T-helper 2 cell treated with Interferon-gamma antibody and Interleukin-4, amounts not matched to agents 100 ng/mL and 5 ng/mL, for 36 hours (primary cell): ENCODE measurements at places on chromosomes 4 and X. TPM values are rescaled to one million over a fixed set of nuclear protein-coding genes. Genes with fewer than 3 reads are reported as not detected.

The DCAF12L2 gene
- total RNA-seq: not detected in 2 replicates

The MAGEC2 gene
- not detected in 2 replicates for total RNA-seq

The RP2 gene
- 9.5 and 10.2 TPM in 2 replicates for total RNA-seq

The RNF128 gene
- not detected in 2 replicates for total RNA-seq

The SLC34A2 gene
- total RNA-seq: not detected in 2 replicates

The P2RY4 gene
- total RNA-seq: 0.20 and 0.34 TPM in 2 replicates

The MMGT1 gene
- 19.6 and 20.3 TPM in 2 replicates for total RNA-seq

The PTPN13 gene
- total RNA-seq: 0.18 and 0.34 TPM in 2 replicates

The SHROOM2 gene
- not detected in 2 replicates for total RNA-seq

The MSL3 gene
- total RNA-seq: 38.7 and 40.9 TPM in 2 replicates

The SMR3B gene
- not detected in 2 replicates for total RNA-seq

The ABCG2 gene
- total RNA-seq: 0.75 and 0.93 TPM in 2 replicates

The CXCL13 gene
- 0.30 TPM in 1 of 2 replicates, not detected in the other for total RNA-seq

The TKTL1 gene
- 0.98 and 1.0 TPM in 2 replicates for total RNA-seq

The LIMCH1 gene
- total RNA-seq: not detected in 2 replicates

The DCAF8L2 gene
- not detected in 2 replicates for total RNA-seq

The SPIN2A gene
- 0.70 and 1.1 TPM in 2 replicates for total RNA-seq

The IRF2 gene
- 74.8 and 80.8 TPM in 2 replicates for total RNA-seq

The ADRA2C gene
- not detected in 2 replicates for total RNA-seq

The SPON2 gene
- 25.9 and 32.4 TPM in 2 replicates for total RNA-seq

The CHRDL1 gene
- total RNA-seq: not detected in 2 replicates
